ENCODE measurements at places on chromosomes 4 and X. TPM values are rescaled to one million over a fixed set of nuclear protein-coding genes. Genes with fewer than 3 reads are reported as not detected.

The PAGE2B gene
- total RNA-seq = not detected

The AFP gene
- total RNA-seq = not detected

The CENPVL1 gene
- total RNA-seq = not detected

The STATH gene
- total RNA-seq = not detected

The C4orf50 gene
- total RNA-seq = 0.24 TPM

The ANAPC4 gene
- total RNA-seq = 37.7 TPM

The FAM9C gene
- not detected for total RNA-seq

The CXCL11 gene
- total RNA-seq = not detected

The RBM47 gene
- 1.4 TPM for total RNA-seq

The FGFBP1 gene
- total RNA-seq = not detected

The ZFP42 gene
- not detected for total RNA-seq

The TRPC3 gene
- 0.35 TPM for total RNA-seq

The ITGB1BP2 gene
- 3.7 TPM for total RNA-seq

The SMIM10 gene
- total RNA-seq = 1.4 TPM

The TMEM154 gene
- 12.5 TPM for total RNA-seq

The CDX4 gene
- total RNA-seq = not detected

The LRAT gene
- total RNA-seq = not detected

The RPL10 gene
- 3,198 TPM for total RNA-seq
